ENCODE measurements at places on chromosomes 1 and 21.

- DNase-seq: peak; percentile 93
These were observed at the start of gene AHDC1 for GRCh38 chr1:27603681-27604578. Gene AHDC1, minus strand, starts transcription at chr1:27604144. Its CDS starts 52,029 bp downstream, at chr1:27552115.

DNA sequence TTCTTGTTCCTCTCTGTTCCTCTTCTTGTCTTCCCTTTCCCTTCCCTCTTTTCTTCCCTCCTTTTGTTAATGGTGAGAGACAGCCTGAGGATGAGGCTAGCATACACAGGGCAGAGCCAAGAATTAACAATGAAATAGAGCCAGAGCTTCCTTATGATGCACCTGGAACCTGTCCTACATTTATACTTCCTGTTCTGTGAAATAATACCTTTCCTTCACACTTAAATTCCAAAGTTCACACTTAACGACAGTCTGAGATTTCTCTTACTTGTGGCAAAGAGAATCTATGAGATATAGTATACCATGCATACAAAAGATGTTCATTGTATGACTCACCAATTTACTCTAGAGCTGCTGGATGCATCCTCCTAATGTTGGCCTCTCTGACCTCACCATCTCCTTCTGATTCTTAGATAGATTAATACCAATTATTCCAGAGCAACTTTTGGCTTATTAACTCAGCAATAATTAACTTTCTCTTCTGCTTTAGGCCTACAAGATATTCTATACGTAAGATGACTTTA is 30.8 kb upstream of the TSNAX start:
- no peak for DNase-seq

DNA sequence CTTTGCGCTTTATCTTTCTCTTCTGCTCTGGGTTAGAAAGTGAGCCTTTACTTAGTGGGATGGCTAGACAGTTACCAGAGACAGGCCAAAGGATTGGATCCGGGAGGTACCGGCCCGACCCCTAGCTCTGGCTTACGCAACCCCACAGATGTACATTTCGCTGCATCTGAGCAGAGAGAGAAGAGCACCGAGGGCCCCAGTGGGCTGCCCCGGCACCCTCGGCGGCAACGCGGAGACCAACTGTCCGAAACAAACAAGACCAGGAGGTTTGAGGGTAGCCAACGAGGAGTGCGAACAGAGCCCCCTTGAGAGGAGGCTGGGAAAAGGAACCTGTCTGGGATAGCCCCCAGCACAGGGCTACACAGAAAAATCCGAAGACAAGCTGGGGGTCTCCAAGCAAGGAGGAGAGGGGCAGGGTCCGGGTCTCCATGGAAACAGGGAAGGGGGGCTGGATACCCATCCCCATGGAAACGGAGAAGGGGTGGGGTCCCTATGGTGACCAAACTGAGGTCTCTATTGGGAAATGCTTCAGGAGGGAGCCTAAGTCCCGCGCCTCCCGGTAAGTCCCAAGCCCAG is 373 bp downstream of the MTF1 start:
- DNase-seq: no peak

DNA sequence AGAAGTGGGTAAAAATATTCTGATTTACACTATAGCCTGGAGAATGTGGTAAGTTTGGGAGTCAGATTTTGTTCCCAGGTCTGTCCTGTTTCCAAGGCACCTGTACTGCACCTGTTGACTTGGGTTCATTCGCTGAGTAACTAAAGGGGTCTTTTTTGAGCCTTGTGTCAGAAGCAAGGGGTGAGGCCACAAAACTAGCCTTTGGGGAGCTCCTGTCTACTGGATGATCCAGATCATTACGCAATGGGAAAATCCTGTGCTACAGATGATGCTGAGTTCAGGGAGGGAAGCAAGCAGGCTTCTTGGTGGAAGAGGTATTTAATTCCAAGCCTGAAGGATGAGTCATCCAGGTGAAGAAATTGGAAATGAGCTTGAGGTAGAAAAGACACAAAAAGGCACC is 424.0 kb downstream of the MATN1 start:
- DNase-seq: no peak

- no peak for DNase-seq
These were observed 62.1 kb upstream of the CNTN2 start for GRCh38 chr1:204980840-204981405.

DNA sequence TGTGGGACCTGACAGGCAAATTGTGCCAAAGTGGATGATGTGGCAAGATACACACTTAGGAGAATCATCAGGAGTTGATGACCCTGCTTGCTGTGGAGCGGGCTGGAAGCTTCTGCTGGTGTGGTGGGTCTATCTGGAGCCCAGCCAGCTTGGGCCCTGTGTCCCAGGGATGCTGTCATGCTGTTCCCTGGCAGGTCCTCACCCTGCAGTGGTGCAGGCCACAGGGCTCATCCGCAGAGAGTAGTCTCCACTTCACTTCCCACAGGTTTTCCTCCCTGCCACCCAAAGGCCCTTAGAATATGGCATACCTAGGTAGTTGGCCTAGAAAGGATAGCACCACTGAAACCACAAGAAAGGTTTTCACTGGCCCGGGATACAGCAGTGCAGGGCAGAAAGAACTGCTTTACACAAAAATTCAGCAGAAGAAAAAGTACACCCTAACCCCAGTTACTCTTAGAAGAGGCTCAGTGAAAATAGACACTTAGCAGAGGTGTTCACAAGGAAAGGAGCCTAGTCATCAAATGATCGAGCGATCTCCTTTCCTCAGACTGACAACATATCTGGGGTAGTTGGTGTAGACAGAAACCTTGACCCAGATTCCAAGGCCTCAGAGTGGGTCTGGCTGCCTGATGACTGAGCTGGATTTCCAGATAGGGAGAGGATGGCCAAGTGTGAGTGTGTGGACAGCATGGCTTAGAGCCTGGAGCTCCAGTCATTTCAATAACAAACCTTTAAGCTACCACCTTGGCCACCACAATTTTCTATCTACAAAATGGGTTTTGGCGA is 1.3 kb upstream of the C1orf226 start:
- DNase-seq: no peak

- DNase-seq: no peak
These were observed 46.7 kb downstream of the H3-3A start for GRCh38 chr1:226108935-226109828.

DNA sequence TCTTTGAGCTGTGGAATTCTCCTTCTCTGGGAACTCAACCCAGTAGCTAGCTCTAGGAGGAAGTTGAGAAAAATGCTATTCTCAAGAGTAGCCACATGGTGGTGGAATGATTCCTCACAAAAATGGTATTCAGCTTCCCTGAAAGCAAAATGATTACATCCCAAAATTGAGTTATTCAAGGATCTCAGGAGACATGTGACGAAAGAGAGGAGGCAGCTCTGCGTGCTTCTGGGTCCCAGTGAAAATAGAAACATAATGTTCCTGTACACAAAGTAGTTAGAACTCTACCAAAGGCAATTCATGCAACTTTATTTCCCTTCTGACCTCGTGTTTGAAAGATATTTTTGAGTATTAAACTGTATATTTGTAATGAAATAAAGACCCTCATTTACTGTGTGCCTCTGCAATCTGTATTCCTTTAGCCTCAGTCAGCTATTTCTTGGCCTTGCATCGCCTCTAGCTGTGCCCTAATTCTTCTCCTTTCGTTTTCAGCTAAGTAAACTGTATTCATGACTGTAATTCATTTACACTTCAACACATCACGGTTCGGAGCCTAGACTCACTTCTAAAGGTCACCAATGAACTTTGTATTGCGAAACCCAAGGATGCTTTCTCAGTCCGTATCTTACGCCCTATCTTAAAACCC is 167.3 kb downstream of the FASLG start:
- no peak for DNase-seq

DNA sequence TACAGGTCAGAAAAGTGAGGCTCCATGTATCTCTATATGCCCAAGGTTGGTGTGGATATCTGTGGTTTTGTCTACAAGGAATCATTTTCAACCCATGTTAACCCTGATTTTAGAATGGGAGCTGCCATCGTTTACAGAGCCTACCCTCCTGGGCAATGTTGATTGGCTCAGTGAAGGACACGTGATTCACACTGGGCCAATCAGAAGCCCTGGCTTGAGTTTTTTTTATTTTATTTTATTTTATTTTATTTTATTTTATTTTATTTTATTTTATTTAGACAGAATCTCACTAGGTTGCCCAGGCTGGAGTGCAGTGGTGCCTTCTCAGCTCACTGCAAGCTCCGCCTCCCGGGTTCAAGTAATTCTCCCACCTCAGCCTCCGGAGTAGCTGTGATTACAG is 35.8 kb downstream of the FOXO6 start:
- no peak for DNase-seq

- DNase-seq: no peak
These were observed 613 bp upstream of the GPATCH4 start for GRCh38 chr1:156601892-156602291.

DNA sequence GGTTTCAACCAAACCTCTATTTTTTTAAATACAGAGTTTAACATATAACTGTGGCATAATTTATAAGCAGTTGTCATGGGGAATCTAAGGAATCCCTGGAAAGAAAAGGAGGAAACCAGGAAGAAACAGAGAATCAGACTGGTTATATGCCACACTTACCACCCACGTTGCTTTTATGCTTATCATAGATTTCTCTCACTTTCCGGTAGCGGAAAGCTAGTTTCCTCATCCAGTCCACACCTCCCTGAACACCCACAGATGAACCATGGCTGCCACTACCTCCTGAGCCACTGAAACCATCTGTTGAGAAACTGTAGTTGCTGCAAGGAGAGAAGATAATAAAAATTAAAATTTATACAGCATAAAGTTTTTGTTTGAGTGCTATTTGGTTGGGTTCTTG is 33.5 kb downstream of the XKR8 start:
- no peak for DNase-seq

DNA sequence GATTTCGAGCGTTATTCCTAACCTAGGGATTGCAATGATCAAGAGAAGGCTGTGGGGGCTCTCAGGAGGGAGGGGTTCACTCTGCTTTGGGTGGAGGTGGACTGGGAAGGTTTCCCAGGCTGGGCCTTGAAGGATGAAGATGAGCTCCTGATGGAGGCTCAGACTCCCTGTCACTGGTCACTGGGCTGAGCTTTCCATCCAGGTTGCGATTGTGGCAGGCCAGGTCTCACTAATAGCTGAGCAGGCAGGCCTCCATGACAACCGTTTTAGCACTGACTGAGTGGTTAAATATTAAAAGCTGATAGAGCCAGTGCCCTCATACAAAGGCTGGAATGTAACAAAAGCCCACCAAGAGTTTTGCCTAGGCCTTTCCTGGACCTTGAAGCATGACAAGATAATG is 36.2 kb upstream of the EFCAB14 start:
- no peak for DNase-seq

GRCh38 chr1:17075470-17076255 is 21.8 kb upstream of the SDHB start:
- no peak for DNase-seq

GRCh38 chr1:168145184-168146159 is 8.7 kb upstream of the GPR161 start:
- DNase-seq: peak; percentile 79

GRCh38 chr1:191929383-191929782 is 228.9 kb upstream of the RGS18 start:
- no peak for DNase-seq

GRCh38 chr1:212700223-212700891 is 717 bp upstream of the BATF3 start:
- DNase-seq: peak; percentile 11

- no peak for DNase-seq
These were observed 5.8 kb downstream of the ELF3 start for GRCh38 chr1:202016022-202016810.

GRCh38 chr1:213539464-213539863 is 448.3 kb upstream of the PROX1 start:
- DNase-seq: no peak

GRCh38 chr1:195462646-195463045 is 1145.6 kb downstream of the KCNT2 start:
- DNase-seq: no peak

DNA sequence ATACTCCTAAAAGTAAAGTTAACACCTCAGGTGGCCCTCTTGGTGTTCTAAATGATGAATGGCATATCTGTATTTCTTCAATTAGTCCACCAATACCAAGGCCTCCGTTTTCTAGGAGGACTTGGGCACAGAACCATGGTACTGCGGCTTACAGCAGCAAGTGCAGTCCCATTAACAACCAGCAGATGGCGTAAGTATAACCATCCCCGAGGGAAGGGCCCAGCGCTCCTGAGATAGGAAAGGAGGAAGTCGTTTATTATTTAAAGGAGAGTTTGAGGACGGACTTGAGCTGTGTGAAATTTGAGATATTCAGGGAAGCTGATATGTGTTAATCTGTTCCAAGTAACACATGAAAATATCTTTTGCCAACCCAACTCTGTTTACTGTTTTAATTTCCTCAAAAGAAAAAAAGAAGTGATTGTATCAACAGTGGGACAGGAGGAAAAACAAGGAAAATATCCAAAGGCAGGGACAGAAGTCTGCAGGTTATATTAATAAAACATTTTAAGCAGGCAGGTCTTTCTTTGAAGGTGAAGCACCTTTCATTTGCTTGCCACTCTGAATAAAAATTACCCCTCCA is 37.7 kb upstream of the KCNJ15 start:
- peak; percentile 39 for DNase-seq

DNA sequence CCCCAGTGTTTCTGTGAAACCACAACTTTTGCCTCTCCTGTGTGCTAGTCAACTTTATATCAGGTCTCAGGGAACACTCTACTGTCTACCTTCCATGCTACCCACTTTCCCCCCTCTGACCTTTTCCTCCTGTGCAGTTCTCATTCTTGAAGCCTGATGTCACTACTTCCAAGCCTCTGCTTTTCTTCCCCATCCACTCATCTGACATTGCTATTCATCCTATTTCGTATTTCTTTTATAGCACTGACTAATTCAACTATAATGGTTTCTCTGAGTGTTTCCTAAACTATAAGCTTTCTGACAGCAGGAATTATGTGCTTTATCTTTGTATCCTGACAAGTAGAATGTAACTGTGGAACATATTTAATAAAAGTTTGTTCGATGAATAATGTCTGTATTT is 18.2 kb upstream of the DPH5 start:
- peak; percentile 30 for DNase-seq

DNA sequence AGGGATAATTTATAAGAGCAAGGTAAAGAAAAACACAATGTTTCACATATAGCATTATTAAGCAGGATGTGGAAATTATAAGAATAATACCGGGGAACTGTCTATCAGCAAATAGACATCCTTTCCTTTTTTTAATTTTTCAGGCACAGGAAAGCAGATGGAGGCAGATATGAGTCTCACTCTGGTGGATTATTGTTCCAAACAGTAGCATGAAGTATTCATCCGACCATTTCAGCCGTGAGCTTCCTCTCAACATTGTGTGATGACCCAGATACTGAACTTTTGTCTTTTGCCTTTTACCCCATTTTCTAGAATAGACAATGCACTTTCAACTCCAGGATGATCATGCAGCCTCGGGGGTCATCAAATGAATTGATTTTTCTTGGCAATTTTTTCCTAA is 599.8 kb downstream of the ADGRL2 start:
- DNase-seq: no peak

All from CD8-positive, alpha-beta T cell (primary cell).